ENCODE measurements at places on chromosomes 7 and 10.

GRCh38 chr7:2723138-2723850 lies 35.3 kb downstream of the AMZ1 start:
- DNase-seq, result no peak

GRCh38 chr10:132783940-132784865 lies 1.7 kb downstream of the NKX6-2 start:
- DNase-seq, result no peak

- DNase-seq, result peak; percentile 53
Measured at GRCh38 chr7:151249034-151249731, 689 bp upstream of the SMARCD3 start.

DNA sequence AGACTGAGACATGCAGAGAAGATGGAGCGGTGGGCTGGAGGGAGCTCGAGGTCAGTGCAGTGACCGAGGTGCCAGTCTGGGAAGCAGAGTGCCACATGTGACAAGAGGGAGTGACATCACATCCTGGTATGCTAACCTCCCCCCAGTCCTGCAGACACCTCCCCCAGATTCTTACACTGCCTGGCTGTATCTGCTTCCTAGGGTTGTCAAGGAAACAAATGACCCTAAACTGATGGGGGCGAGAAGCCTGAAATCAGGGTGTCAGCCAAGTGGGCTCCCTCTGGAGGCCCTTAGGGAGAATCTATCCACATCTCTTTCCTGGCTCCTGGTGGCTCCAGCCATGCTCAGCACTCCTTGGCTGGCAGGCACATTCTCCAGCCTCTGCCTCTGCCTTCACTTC lies 316.1 kb upstream of the ZMIZ1 start:
- DNase-seq, result no peak

GRCh38 chr10:92692080-92692671 lies 2.4 kb downstream of the HHEX start:
- DNase-seq, result no peak
